GM12878 (cell line): ENCODE measurements at places on chromosomes 5 and 9. TPM values are rescaled to one million over a fixed set of nuclear protein-coding genes. Genes with fewer than 3 reads are reported as not detected.

The PRR16 gene
- not detected in 2 replicates for polyA plus RNA-seq

The STKLD1 gene
- polyA plus RNA-seq, result 0.07 and 0.29 TPM in 2 replicates

The DDX4 gene
- polyA plus RNA-seq, result not detected in 2 replicates

DNA sequence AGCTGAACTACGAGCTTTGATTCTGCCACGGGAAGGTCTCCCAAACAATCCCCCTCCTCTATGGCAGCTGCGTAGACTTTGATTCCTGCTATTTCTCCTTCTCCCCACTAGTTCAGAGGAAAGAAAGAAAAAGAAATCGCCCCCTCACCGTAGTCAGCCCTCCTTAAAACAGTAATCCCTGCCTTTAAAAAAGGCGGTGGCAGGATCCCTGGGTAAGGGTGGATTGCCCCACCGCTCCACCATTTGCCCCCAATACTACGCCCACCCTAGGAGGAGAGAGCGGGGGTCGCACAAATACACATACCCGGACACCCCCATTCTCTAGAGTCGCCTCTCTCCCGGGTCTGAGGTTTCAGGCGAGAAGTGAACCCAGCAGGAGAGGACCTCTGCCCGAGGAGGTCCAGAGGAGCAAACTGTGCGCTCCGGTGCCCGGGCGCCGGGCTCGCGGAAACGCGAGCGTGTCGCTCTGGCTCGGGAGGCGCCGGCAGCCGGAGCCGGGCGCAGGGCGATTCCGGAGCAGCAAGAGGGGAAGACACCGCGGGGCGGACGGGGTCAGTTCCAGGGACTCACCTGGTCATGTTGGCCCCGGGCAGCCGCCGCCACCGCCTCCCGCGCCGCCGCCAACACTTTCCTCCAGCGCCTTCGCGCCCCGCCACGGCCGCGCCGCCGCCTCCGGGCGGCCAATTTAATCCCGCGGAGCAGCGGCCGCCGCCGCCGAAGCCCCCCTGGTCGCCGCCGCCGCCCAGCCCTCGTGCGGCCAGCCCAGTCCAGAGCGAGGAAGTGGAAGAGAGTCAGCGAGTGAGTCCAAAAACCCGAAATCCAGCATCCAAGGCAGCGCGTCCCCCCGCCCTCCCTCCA, 1057.7 kb upstream of the DMAC1 start:
- no peak for DNase-seq

GRCh38 chr5:157026789-157027424, 32.0 kb downstream of the HAVCR1 start:
- DNase-seq, result no peak
